Tracheal epithelial cell (primary cell): ENCODE measurements at places on chromosomes 7 and 10. TPM values are rescaled to one million over a fixed set of nuclear protein-coding genes. Genes with fewer than 3 reads are reported as not detected.

CALML5 gene
- total RNA-seq: 4.3 TPM in 1 of 2 replicates, not detected in the other

GJD4 gene
- not detected in 2 replicates for total RNA-seq

TEX47 gene
- total RNA-seq: not detected in 2 replicates

ABCB4 gene
- 1.4 TPM in 1 of 2 replicates, not detected in the other for total RNA-seq

GATAD1 gene
- total RNA-seq: 15.9 and 21.1 TPM in 2 replicates
